ENCODE measurements at places on chromosomes 16 and 17.

- DNase-seq, result no peak
Measured at GRCh38 chr17:68085771-68086381, 50.3 kb downstream of the KPNA2 start.

- DNase-seq, result no peak
Measured at GRCh38 chr16:57045694-57046381, 46.5 kb upstream of the CPNE2 start.

DNA sequence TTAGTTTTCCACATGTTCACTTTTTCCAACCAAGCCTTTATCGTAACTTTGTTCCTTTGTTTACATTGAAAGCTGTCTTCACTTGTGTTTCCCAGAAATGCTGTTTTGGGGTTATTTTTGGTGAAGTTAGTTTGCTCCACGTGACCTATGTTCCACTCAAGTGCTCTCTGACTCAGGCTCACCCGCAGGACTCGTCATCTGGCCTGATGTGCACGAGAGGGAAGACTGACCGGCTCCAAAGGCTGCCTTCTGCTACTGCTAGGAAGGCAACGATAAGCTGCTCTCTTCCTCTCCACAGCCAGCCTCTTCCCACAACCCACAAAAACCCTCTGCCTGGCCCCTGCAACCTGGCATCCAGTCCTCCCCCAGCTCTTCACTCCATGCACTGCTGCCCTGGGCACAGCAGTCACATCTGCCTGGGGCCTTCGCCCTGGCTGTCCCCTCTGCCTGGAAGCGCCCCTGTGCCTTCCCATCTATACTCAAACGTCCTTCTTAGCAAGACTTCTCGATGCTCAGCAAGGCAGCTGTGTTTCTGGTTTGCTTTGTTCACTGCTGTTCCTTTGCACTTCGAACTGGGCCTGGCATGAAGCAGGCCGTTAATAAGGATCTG lies 28.0 kb downstream of the ZCCHC14 start:
- no peak for DNase-seq

- DNase-seq, result no peak
Measured at GRCh38 chr17:9842057-9842758, 16.5 kb downstream of the GLP2R start.

- DNase-seq, result no peak
Measured at GRCh38 chr17:7959503-7960253, 27.7 kb downstream of the CNTROB start.

GRCh38 chr16:19748389-19749168 lies 30.5 kb downstream of the IQCK start:
- no peak for DNase-seq

GRCh38 chr17:68832109-68832802 lies 122.9 kb downstream of the ABCA8 start:
- no peak for DNase-seq

DNA sequence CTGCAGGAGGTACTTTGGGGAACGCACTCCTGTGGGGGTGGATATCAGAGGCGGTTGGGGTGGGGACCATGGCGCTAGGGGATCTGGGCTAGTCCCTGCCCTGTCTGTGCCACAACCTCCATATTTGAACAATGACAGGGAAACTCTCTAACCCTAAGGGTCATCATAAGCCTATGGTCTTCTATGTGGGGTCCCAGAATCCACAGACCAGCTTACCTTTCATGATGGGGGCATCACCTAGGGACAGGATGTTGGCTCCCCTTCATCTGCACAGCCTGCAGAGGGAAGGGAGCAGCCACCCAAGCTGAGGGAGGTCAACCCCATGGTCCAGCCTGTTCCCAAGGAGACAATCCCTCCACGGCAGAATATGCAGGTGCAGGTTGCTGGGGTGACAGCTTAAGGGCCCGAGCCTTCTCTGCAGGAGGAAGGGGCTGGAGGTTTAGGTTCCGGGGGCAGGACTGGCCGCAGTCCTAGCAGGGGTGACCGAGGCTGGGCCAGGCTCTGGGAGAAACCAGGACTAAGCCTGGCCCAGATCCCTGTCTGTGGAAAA lies 1.7 kb downstream of the ORAI3 start:
- no peak for DNase-seq

GRCh38 chr16:17129971-17130370 lies 340.8 kb downstream of the XYLT1 start:
- no peak for DNase-seq

- DNase-seq, result peak; percentile 44
Measured at GRCh38 chr17:45234641-45235415, 13.1 kb downstream of the FMNL1 start.

DNA sequence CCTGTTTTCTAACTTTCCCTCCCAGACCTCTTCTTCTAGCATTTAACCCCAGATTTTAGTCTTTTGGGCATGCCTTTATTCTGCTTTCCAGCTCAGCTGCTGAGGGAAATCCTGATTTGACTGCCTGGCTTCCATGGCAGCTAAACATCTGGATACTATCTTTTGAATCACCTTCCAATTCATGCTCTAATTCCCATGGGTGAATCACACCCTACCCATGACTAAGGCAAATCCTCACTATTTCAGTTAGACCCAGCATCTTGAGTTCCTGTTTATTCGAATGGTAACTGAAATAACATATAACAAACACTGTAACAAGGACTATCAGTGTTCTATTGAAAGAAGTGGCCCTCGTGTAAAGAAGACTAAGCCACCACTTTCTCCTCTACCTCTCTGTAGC lies 29.8 kb downstream of the CA10 start:
- no peak for DNase-seq

- peak; percentile 19 for DNase-seq
Measured at GRCh38 chr16:1812732-1813163, 13.9 kb downstream of the HAGH start.

- DNase-seq, result no peak
Measured at GRCh38 chr17:29162909-29163341, 17.3 kb downstream of the MYO18A start.

GRCh38 chr16:88548131-88548874 lies 21.9 kb upstream of the ZC3H18 start:
- no peak for DNase-seq

DNA sequence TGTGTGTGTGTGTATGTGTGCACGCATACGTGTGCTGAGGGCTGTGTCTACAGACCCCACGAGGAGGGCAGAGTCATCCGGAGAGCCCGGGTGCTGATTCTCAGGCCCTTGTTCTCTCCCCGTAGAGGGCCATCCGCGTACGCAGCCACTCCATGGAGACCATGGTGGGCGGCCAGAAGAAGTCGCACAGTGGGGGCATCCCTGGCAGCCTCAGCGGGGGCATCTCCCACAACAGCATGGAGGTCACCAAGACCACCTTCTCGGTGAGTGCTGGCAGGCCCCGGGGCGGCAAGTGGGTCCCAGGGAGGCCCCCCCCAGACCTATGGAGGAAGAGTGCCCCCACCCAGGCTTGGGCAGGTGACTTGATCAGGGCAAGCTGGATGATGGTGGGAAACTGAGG lies 45.5 kb downstream of the OR1D5 start:
- DNase-seq, result no peak

- DNase-seq, result peak; percentile 31
Measured at GRCh38 chr17:75535119-75535537, 9.6 kb downstream of the LLGL2 start.

DNA sequence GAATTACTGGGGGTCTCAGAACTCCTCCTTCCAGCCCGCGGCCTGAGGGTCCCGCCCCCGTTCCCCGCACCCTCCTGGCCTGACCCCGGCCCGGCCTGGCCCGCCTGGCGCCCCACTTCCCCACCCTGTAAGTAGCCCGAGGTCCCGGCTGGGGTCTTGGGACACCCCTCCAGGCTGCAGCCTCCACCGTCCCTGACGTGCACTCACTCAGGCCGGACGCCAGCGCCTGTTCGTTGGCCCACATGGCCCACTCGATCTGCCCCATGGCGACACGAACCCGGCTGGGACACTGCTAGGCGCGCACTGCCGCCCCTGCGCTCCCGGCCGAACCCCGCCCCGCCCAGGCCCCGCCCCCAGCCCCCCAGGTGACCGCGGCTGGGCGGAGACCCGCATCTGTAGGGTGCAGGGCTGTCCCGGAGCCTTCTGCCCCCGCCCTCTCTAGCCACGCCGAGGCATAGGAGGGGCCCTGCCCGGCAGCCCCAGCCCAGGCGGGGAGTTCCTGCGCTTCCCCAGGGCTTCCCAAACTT lies at the start of gene CYBA:
Gene CYBA, minus strand, starts transcription at position 305 of the 527 bp plus-strand sequence. Its CDS starts 40 bp downstream, at position 265.
- peak; percentile 71 for DNase-seq

GRCh38 chr16:2149630-2150417 lies 1.4 kb downstream of the RAB26 start:
- no peak for DNase-seq

DNA sequence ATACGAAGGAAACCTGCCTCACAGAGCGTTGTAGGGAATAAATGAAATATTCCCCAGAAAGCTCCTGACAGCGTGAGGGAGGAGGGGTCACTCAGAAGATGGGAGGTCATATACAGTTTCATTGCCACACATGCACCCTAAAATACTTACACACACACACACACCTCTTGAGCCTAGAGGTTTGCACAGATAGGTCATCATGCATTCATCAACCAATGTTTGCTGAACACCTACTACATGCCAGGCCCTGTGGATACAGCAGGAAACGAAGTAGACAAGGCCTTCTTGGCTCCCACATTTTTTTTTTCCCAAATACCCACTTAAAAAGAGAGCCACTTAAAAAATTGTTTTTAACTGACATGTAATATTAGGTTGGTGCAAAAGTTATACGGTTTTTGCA lies 907 bp upstream of the PLLP start:
- no peak for DNase-seq

- DNase-seq, result no peak
Measured at GRCh38 chr16:14043793-14044192, 27.3 kb upstream of the MRTFB start.

- DNase-seq, result no peak
Measured at GRCh38 chr17:32315171-32315570, 26.8 kb downstream of the C17orf75 start.

GRCh38 chr17:19712436-19713004 lies 3.9 kb downstream of the SLC47A2 start:
- DNase-seq, result no peak

- no peak for DNase-seq
Measured at GRCh38 chr17:40317345-40317873, 8.4 kb downstream of the RARA start.

DNA sequence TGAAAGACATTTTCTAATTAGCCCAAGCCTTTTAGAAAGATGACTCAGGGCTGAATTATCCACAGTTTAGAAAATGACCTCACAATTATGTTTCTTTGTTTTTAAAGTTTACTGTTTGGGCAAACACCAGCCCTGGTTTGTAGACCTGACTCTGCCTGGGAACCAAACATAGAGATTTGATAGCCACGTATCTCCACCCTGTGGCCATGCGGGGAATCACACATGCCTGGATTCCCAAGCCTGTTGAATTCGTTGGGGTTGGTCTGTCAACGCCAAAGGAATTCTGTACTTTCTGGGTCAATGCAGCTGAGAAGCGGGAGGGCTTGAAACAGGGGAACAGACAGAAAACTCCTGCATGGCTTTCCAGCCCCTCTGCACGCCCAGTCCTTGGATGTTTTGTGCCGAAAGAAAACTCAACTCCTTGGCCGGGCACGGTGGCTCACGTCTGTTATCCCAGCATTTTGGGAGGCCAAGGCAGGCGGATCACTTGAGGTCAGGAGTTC lies 26.9 kb downstream of the CD300A start:
- peak; percentile 58 for DNase-seq

DNA sequence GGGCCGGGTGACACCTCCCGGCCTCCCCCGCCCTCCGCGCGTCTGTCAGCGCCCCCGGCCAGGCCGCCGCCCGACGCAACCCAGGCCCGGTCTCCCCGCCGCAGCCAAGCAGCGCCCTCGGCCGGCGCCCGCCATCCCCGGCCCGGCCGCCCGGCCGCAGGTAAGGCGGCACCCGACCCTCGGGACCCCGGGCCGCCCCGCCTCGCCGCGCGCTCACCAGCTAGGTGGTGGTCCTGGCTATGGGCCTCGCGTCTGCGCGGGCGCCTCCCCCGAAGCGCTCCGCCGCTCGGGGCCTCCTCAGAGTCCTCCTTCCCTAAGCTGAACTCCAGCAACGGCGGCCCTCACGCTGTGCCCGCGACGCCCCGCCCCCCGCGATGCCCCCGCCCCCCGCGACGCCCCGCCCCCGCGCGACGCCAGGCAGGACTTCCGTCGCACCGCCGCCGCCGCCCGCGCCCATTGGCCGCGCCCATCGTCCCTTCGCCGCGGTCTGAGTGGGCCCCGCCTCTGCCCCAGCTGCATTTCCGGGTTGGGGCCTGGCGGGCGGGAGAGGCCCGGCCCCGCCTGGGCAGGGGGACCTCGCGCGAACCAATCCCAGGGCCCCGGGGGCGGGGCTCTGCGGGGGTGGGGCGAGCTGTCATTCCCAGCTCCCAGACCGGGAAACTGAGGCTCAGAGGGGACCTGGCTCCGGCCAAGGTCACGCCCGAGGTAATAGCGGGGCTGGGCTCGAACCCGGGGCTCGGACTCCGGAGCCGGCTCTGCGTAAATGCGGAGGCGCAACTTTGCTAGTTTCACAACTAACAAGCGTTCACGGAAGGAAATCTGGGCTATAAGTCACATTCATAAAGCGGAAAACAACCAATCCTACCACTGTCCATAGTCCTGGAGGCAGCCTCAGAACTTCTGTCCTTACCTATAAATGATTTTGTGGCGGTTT lies 9.0 kb upstream of the KCTD5 start:
- DNase-seq, result peak; percentile 92

DNA sequence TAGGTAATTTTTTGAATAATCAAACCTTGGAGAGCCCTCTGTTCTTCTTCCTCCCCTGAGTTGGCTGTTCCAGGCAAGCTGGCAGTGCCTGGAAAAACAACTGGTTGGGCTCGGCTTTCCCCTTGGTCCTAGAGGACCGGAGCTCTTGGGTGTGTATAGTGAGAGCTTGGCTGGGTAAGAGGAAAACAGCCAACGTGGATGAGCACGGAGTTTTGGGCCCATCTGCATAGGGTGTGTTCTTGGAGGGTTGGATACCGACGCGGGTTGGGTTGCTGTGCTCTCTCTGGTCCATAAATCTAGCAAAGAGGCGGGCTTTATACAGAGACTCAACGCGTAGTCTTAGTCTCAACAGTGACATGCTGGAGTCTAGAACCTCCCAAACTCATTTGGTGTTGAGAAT lies 23.2 kb downstream of the ITGB3 start:
- no peak for DNase-seq

- DNase-seq, result no peak
Measured at GRCh38 chr17:17900615-17901520, 64.1 kb upstream of the SREBF1 start.

DNA sequence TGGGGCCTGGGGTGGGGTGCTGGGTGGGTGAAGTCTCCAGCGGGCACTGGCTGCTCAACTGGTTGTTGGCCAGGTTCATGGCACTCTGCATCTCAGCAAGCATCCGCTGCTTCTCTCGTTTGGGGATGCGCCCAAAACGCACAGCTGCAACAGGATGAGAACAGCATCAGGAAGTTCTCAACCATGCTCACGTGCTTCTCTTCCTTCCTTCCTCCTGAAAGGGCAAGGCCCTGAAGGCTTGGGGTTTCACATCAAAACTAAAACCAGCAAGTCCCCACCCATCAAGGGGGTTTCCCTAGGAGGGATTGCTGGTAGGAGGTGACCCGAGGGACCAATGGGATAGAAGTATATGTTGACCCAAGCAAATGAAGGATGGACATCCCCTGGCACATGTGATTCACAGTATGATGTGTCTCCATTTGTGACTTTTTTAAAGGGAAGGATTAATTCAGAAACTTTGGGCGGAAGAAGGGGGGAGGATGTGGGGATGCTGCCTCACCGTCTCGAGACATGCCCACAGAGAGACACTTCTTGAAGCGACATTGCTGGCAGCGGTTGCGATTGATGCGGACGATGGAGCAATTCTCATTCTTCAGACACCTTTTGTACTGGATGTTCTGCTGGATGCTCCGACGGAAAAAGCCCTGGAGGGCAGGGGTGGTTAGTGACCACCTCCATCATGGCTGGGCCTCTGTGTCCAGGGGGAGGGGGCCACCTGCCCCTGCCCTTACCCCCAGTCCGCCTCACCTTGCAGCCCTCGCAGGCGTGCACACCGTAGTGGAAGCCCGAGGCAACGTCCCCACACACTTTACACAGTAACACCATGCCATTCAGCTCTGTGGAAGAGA lies 4.2 kb downstream of the NR1D1 start:
- DNase-seq, result peak; percentile 69
